ENCODE measurements at places on chromosomes 2 and 18.

DNA sequence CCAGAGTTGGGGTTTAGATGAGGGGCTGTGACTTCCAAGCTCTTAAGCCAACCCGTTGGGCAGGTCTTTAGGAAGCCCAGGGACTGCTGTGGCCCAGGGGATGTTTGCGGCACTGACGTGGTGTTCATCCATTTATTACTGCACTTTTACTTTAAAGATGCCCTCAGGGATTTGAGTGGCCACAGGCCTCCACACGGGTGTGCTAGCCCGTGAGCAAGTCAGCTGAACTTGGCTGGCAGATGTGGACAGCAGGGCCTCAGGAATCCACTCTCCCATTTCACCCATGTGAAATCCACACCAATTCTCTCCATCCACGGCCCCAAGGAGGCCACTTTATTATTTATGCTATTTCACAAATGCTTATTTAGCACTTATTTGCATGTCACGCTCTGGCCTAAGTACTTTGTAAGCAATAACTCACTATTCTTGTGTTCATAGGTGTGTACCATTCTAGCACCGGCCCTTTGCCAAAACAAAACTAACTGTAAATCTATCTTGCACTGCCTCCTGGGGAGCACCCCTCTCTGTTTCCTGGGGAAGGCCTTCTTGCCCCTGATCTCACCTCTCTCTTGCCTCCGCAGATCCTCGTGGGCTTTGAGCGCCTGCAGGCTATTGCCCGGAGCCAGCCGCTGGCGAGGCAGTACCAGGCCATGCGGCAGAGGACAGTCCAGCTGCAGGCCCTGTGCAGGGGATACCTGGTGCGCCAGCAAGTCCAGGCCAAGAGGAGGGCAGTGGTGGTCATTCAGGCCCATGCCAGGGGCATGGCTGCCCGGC is 39.1 kb upstream of the GPR17 start:
- no peak for DNase-seq

DNA sequence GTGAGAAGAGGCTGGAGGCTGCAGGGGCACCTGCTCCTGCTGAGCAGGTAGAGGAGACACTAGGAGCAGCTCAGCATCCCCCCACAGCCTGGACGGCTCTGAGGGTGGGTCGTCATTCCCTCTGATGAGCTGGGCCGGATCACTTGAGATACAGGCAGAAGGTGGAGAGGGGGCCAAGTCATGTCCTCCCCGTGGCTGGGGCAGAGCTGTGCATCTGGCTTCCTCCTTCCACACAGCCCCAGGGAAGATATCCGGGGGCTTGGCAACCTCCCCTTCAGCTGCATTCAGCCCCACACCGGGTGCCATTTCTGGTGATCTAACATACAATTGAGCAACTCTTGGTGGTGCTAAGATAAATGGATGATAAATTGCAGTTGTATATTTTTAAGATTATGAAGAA is 236.9 kb downstream of the LDLRAD4 start:
- DNase-seq = no peak

- DNase-seq = no peak
These were observed 9.1 kb downstream of the KLF7 start for GRCh38 chr2:207156451-207157161.

DNA sequence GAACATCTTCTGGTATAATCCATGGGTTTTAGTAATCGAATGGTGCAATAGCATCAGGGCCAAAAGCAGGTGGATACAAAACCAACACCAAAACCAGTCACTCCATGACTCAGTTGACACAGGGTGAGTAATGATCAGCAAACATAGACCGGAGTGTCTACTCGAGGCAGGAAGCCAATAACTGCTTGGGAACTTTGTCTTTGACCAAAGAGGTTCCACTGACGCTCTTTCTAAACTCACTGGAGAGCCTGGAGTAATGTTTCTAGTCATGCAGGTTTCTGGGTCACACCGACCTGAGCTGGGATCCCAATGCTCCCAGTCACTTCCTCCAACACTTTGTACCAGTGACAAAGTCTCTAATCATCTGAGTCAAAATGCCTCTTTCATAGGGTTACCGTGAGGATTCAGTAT is 30.9 kb downstream of the MREG start:
- DNase-seq = peak; percentile 27

GRCh38 chr2:111930409-111930808 is 32.0 kb downstream of the MERTK start:
- DNase-seq = no peak

DNA sequence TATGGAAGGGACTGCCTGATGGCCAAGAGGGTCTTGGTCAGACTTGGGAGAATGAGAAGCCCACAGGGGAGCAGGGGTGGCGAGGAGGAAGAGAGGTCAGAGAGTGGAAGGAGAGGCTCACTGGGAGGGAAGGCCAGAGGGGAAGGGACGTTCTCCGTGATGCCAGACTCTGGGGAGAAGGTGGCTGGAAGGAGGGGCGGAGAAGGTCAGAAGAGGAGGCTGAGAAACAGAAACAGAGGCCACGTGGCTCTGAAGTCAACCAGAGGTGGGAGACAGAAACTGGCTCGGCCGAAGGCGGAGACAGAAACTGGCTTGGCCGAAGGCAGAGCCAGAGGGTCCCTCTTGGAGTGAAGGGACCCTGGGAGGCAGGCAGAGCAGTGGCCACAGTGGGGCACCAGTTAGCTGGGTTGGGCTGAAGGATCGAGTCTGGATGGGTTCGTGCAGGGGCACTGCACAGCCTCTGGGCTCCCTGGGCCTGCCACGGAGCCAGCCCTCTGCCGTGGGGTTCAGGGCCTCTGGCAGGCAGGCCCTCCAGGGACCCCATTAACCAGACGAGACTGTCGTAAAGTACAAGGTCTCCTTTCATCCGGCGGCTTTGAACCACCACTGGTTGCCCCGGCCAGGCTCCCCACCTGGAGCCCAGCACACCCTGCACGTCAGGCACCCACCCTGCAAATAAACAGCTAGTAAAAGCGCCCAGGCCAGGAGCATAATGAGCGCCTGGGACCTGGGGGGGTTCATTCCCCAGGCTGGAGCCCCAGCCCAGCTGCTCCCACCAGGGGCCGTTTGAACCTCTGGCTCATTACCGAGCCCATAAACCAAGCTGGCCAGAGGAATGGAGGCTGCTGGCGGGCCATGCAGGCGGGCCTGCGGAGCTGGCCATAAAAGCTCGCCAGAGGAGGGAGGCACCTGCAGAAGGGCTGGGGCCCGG is 218.8 kb downstream of the DYSF start:
- DNase-seq = peak; percentile 8

DNA sequence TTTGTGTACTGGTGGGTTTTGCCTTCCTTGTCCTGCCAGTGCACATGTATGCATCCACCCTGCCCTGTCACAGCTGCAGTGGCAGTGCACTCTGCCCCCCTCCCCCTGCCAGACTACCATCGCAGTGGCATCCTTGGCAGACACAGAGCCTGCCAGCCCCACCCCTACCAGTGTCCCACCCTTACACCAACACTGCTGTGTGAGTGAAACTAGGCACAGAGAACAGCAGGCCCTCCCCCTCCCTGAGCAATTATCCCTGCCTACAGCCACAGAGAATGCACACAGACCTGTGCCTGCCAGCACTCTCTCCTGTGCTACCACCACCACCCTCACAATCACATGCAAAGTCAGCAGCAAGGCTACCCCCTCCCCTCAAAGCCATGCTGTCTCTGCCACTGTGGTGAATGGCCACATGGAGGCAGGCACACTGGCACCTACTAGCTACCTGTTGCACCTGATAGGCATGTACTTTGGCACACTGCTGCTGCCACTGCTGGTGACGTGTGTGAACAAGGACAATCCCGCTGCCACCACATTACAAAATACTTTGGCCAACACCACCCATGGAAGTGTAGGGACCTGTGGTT is 239.8 kb downstream of the CALCRL start:
- no peak for DNase-seq

DNA sequence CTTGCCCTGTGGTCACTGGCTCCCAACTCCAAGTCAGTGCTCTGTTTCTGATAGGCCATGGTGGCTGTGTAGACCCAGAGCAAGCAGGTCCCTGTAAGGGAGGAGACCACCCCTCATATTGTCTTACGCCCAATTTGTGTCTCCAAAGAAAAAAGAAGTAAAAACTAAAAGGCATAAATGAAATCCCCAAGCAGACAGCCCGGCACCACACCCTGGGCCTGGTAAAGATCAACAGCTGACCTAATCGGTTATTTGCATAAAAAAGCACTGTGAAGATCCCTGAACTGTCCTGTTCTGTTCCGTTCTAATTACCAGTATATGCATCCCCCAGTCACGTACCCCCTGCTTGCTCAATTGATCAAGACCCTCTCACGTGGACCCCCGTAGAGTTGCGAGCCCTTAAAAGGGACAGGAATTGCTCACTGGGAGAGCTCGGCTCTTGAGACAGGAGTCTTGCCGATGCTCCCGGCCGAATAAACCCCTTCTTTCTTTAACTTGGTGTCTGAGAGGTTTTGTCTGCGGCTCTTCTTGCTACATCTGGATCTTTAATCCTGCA is 364.1 kb upstream of the HS6ST1 start:
- DNase-seq = no peak

DNA sequence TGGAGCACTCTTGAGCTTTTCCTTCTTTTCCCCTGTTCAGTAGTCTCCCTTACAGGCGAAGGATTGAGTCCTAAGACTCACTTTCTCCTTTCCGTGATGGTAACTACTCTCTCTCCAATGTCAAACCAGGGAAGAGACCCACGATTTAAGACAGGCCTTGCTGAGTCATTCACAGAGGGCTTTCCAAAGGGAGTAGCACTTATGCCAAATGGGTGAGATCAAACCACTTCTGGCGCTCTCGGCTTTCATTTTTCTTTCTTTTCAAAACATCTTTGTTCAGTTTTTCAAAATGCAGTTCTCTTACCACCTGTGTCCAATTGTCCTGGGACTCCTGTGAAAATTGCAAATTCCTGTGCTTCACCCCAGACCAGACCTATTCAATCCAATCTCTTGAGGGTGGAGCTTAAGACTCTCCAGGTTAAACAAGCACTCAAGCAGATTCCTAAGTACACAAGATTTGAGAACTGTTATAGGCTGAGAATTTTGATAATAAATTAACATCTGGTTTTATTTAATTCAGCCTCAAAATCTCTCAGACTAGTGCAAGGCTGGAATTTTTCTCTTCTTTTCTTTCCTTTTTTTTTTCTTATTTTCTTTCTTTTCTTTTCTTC is 14.4 kb upstream of the MRPL19 start:
- no peak for DNase-seq

- no peak for DNase-seq
These were observed 5.8 kb downstream of the ASIC4 start for GRCh38 chr2:219520079-219520478.

- DNase-seq = no peak
These were observed 221.9 kb downstream of the HDAC4 start for GRCh38 chr2:239178954-239179353.

DNA sequence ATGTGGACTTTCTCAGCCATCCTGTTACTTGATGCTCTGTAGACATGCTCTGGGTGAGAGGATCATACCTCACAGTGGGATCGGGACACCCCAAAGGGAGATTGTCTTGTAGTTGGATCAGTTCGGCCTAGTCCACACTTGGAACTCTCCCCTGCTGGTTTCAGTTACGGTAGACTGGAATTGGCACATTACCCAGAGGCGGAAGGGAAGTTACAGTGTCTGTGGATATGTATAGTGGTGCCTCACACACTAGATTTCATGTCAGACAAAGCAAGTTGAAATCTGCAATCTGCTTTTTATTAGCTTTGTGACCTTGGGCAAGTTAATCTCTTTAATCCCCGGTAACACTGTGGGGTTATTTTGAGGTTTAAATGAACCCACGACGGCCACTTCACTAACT is 16.2 kb upstream of the CTAGE1 start:
- no peak for DNase-seq

DNA sequence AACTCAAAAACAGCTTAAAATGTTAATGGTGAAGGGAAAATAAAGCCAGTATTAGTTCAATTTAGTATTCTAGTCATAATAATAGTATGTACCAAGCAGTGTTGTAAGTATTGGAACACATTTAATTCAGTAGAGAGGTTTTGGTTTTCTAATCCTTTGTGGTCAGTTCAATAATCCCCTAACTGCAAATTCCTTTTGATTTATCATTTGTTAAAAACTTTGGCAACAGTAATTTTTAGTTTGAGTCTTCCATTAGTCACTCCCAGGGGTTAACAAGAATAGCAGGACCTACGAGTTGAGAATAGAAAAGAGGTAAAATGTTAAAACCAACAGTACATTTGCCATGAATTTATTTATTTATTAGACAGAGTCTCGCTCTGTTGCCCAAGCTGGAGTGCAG is 10.7 kb downstream of the MRPL44 start:
- DNase-seq = no peak

GRCh38 chr2:191010887-191011885 is 2.8 kb downstream of the STAT1 start:
- no peak for DNase-seq

DNA sequence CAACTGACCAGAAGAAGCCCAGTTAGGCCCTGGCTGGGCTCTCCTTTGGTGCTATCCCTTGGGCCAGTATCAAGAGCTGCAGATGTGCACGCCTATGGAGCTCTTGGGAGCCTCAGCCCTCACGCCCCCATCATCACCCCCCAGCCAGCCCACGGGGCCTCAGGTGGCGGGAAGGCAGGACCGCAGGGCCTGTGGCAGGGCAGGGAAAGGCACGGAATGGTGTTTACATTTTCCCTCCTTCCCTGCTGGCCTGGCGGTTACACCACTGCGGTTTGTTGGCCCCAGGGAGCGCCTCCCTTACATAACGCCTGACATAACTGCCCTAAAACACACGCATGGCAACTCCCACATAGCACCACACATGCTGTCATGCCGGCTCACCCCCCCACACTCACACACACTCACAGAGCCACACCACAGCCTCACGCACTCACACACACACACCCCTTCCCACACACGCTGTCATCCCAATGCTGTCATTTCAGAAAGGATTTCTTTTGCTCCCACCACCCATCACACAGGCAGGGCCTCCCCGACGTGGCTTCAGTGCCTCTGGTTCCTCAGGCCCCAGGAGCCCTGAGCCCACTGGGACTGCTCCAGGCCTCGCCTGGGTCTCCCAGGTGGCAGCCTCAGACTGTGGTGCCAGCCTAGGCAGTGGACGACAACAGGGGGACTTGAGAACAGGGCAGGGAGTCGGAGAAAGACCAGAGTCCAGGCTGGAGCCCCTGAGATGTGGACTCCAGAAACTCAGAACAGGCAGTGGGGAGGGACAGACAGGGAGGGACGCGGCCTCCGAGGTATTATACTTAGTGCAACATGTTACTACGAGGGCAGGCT is 15.7 kb downstream of the ZFP36L2 start:
- no peak for DNase-seq

- no peak for DNase-seq
These were observed 42.7 kb downstream of the SOCS6 start for GRCh38 chr18:70331456-70332097.

- DNase-seq = no peak
These were observed 549.8 kb upstream of the NRXN1 start for GRCh38 chr2:51581636-51582267.

DNA sequence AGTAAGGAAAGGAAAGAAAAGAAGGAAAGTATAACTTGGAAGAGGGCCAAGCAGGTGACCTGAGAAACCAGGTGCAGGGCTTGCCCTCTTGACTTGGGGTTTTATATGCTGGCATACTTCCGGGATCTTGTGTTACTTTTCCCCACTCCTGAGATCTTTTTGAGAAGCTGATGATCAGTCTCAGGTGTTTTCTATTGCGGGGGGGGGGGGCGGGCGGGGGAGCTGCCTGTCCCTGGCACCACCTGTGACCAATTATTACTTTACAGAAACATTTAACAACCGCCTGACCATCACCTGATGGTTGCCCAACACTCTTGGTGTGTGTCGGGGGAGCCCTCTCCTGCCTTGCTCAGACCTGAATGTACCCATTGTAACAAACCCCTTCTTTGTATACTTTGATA is 6.9 kb upstream of the CASP10 start:
- no peak for DNase-seq

- DNase-seq = no peak
These were observed 71.5 kb downstream of the BABAM2 start for GRCh38 chr2:27962006-27962405.
